ENCODE measurements at places on chromosomes 5 and 9.

DNA sequence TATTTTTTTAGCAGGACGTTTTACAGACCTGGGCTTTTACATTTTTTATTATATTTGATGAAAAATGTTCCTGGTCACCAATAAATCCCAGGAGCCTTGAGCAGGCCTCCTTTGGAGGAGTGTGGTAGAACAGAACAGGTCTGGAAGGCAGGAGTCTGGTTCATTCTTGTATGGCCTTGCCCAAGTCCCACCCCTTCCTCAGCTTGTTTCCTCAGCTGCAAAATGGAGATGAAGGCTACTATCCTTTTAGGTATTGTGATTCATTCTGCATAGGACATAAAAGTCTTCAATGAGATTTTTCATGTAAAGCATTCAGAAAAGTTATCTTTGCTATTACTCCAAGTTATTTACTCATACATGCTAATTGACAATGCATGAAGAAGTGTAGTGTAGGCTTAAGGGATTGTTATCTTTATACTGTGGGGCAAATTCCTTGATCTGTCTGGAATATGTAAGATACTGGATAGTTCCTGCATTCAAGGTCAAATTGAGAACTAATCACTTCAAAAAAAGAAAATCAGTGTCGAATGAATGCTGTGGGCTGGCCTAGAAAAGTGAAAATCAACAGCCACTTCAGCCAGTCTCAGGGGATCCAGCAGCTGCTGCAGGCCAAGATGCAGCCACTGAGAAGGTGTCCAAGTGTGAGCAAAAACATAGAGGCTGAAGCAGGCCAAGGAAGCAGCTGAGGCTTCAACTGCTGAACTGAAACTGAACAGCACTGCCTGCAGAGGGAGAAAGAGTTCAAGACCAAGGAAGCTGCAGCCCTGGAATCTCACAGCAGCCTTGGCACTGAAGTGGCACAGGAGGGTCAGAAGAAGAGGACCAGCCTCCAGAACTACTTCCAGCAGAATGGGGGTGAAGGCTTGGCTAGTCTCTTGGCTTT lies 15.5 kb upstream of the SLC36A3 start:
- no peak for DNase-seq

DNA sequence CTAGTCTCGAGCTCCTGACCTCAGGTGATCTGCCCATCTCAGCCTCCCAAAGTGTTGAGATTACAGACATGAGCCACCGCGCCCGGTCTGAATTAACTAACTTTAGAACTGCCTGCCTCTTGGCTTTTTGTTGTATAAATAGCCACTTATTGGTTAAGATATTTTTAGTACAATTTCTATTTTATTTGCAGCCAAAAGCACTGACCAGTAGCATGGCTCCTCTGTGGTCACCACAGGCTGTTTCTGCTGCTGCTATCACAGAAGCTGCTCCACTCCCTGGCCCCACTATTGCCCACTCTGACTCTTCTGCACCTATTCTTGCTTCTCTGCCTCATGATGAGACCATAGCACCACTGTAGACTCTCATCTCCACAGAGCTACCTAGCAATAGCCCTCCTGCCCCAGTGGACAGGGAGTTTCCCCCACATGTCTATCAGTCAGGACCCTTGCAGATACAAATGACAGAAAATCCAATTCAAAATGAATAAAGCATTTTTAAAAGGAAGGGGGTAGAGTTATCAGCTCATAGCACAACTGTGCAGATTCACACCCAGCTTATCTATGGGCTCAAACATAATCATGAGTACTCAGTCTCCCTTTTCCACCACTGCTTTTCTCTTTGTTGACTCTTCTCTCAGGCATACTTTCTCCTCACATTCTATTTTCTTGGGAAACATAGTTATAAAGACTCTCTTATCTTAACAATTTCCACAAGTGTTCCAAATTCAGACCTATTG lies 151.8 kb upstream of the EPB41L4A start:
- no peak for DNase-seq

- no peak for DNase-seq
These were observed 45.0 kb upstream of the VLDLR start for GRCh38 chr9:2576631-2577030.

DNA sequence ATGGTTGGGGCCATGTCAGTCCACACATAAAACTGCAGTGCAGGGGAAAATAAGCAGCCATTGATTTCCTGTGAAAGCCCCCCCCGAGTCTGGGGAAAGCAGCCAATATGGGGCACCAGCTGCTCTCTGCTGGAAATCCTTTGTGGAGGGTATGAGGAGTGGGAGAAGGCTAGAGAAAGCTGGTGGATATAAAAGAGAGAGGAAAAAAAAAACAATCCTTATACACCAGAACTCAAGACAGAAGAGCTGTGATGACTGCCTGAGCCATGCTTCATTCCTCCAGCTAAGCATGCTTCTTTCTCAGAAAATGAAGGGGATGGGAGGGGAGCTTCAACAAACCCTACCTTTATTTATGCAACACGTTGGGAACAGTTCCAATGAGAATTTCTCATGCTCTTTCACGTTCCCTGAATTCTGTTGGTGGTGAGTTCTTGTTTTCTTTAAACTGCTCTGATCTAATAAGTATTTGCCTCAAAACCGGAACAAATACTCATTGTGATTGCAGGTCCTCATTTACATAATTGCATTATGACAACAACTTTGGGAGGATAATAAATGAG lies 688.0 kb upstream of the SEMA6A start:
- no peak for DNase-seq

DNA sequence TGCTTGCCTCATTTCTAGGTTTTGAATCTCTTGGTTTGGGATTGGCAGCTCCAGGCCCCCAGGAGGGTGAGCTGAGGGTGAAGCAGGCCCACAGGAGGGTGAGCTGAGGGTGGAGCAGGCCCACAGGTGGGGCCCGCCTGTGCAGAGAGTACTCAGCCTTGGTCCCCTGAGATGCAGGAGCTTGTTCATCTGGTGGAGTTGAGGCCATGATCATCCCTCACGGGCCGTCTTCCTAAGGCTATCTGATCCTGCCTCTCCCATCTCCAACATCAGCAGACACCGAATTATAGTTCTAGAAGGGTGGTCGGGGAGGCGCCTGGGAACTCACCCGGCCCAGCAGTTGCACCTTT lies 131.7 kb upstream of the PHYKPL start:
- no peak for DNase-seq

DNA sequence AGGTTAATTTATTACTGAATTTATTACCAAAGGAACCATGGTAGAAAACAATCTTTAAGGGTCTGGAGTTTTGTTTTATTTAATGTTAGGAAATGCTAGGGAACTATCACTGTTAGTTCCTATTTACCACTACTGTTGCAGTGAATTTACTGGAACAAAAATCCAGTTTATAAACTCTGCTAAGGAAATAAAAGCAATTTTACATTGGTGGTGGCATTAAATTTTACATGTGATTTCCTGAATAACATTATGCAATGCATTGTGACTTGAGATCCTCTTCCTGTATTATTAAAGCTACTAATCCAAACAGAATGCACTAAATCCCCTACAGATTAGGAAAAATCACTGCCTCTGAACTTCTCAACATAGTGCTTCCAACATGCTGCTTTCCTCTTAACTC lies 599.5 kb upstream of the PTGER4 start:
- no peak for DNase-seq

- no peak for DNase-seq
These were observed 181.8 kb downstream of the NXNL2 start for GRCh38 chr9:88716596-88717290.

- DNase-seq = no peak
These were observed 16.5 kb downstream of the CAPSL start for GRCh38 chr5:35921930-35922329.

DNA sequence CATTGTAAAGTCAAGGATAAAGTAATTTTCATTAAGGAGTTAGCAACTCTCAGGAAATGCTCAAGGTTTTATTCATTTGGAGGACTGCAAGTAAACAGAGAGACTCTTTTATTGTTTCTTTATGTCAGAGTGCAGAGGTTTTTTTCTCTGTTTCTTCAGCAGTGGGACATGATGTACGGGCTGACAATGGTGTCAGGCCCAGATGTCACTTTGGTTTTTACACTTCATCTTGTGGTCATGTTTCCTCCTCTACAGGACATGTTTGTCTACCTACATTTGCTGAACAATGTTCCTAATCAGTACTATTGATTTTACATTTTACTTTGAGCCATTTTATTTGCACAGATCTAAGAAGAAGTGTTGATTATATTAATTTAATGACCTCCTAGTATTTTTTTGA lies 72.8 kb upstream of the PARP8 start:
- peak; percentile 39 for DNase-seq

DNA sequence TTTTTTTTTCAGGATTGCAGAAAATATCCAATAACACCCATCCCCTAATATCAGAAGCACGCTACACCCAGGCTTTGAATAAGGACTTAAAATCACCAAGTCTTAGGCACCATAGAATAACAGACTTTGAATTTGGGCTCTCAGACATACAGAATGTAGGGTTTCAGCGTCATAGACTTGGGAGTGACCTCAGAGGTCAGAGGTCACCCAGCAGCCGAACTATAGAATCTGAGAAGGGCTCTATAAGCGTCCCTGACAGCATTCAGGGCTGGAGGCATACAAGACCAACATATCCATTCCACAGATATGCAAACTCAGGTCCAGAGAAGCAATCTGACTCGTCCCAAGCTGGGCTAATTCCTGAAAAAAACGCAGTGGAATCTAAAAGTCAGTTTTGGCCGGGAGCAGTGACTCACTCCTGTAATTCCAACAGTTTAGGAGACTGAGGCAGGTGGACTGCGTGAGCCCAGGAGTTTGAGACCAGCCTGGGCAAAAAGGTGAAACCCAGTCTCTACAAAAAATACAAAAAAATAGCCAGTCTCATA lies 34.7 kb downstream of the SLC6A7 start:
- no peak for DNase-seq

GRCh38 chr9:71514344-71514975 lies 253.9 kb downstream of the CEMIP2 start:
- no peak for DNase-seq

- no peak for DNase-seq
These were observed 520.0 kb downstream of the SPOCK1 start for GRCh38 chr5:136979131-136979530.

DNA sequence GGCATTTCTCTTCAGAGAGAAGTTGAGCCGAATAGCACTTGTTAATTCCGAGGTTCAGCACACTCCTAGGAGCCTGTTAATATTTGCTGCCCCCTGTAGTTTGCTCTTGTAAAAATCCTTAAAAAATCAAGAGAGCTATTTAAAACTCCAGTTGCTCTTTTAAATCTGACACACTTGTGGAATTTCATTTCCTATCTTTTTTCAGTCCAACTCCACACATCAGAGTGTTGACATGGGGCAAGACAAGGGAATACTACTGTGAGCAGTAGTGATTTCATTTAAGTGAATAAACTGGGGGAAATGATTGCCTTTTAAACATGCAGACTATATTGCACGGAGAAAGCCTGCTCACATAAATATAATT lies 1096.3 kb upstream of the DMAC1 start:
- no peak for DNase-seq

GRCh38 chr9:68949271-68950000 lies 64.5 kb downstream of the PRKACG start:
- no peak for DNase-seq

- DNase-seq = no peak
These were observed 90.8 kb downstream of the VAV2 start for GRCh38 chr9:133901184-133901835.

- DNase-seq = no peak
These were observed 575.8 kb upstream of the CLINT1 start for GRCh38 chr5:158434749-158435148.

GRCh38 chr9:138070815-138071214 lies 193.2 kb downstream of the CACNA1B start:
- DNase-seq = no peak

DNA sequence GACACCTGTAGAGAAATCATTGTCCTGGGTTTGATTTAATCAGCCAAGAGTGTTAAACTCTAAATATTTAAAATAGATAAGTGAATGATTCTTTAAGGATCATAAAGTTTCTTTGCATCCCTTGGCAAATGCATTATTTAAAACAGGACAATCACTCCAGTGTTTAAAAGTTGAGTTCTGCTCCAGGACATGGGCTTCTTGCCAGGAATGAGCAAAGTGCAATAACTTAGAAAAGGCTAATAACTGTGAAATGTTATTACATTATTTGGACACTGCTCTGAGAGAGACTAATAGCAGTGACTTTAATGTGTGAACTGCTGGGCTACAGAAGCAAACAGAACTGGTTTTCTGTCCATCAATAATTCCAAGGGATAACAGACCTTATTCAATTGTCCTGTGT lies 283.3 kb downstream of the GABRB2 start:
- no peak for DNase-seq

- no peak for DNase-seq
These were observed 150.2 kb upstream of the KLF9 start for GRCh38 chr9:70564468-70565335.

- no peak for DNase-seq
These were observed 79.4 kb upstream of the TLE4 start for GRCh38 chr9:79492092-79493009.

DNA sequence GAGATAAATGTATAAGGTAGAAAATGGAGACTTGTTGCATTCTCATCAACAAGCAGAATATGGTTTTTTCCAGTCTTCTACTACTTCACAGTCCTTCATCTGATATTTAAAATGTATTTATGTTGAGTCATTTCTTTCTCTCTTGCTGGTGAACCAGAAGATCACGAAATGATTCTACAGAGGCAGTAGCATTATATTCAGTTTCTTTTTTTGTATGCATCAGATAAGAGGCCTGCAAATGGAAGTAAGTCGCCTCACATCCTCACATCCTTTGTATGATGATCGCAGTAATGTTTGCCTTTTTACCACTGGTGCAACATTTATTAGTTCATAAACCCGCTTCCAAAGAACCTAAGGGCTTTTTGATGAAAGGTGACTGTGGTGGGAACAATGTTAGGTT lies 22.1 kb upstream of the IL13 start:
- no peak for DNase-seq

- DNase-seq = peak; percentile 43
These were observed 293.4 kb upstream of the PTGER4 start for GRCh38 chr5:40386289-40386688.

GRCh38 chr5:108728566-108729241 lies 19.0 kb upstream of the FER start:
- DNase-seq = no peak

DNA sequence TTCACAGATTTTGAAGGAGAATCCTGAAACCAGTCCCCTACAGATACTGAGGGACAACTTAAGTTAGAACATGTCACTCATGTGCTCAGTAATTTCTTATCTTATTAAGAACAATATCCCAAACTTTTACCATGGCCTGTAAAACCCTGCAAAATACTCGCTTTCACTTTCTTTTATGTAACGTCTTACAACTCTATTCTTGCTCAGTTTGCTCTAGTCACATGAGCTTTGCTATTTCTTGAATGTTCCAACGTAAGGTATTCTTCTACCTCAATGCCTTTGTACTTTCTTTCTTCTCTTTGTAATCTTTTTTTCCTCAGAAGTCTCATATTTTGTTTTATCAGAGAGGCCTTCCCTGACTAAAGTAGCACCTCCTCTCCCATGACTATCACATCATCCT lies 14.1 kb downstream of the TMEM38B start:
- no peak for DNase-seq

GRCh38 chr5:174951151-174951780 lies 226.9 kb downstream of the MSX2 start:
- DNase-seq = peak; percentile 10

- DNase-seq = no peak
These were observed 75.1 kb upstream of the PANK3 start for GRCh38 chr5:168654211-168654721.

GRCh38 chr5:149540089-149540488 lies 11.2 kb downstream of the CSNK1A1 start:
- no peak for DNase-seq
